ENCODE measurements at places on chromosomes 3 and 15. TPM values are rescaled to one million over a fixed set of nuclear protein-coding genes. Genes with fewer than 3 reads are reported as not detected.

The SLITRK3 gene
- 1.5 TPM for polyA plus RNA-seq

The ACVR2B gene
- 13.7 TPM for polyA plus RNA-seq

The MBD4 gene
- polyA plus RNA-seq = 26.9 TPM

The MESP2 gene
- 0.14 TPM for polyA plus RNA-seq

The WDR6 gene
- 139 TPM for polyA plus RNA-seq

The ITIH3 gene
- polyA plus RNA-seq = 1.7 TPM

The NOX5 gene
- polyA plus RNA-seq = 0.28 TPM

The EIF4G1 gene
- polyA plus RNA-seq = 161 TPM

The ARPIN gene
- polyA plus RNA-seq = 15.5 TPM

The OSBPL10 gene
- 14.0 TPM for polyA plus RNA-seq

The GASK1A gene
- polyA plus RNA-seq = 4.7 TPM

The PIERCE2 gene
- polyA plus RNA-seq = 1.4 TPM

The CRABP1 gene
- polyA plus RNA-seq = 62.2 TPM

The WNT7A gene
- 0.05 TPM for polyA plus RNA-seq

The STRC gene
- 0.09 TPM for polyA plus RNA-seq

The CLSTN2 gene
- 1.9 TPM for polyA plus RNA-seq

The CCR9 gene
- not detected for polyA plus RNA-seq

The B2M gene
- polyA plus RNA-seq = 604 TPM

The HAUS2 gene
- 19.7 TPM for polyA plus RNA-seq

Measured in muscle of leg (tissue), 16 donors.